ENCODE measurements at places on chromosomes 1 and 21.

- DNase-seq = no peak
These were observed 71.1 kb upstream of the DIRAS3 start for GRCh38 chr1:68121536-68121935.

DNA sequence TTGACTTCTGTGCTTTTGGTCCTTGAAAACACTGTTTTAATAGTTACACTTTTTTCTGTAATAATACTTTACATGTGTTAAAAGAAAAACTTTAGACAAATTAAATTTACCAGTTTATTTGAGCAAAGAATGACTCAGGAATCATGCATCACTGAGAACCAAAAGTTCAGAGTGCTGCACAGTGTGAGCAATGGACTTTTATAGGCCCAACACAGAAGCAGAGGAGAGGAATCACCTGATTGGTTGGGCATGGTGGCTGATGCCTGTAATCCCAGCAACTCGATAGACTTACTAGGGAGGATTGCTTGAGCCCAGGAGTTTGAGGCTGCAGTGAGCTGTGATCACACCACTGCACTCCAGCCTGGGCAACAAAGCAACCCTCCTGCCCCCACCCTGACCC, 29.3 kb downstream of the ZNF648 start:
- DNase-seq = no peak

DNA sequence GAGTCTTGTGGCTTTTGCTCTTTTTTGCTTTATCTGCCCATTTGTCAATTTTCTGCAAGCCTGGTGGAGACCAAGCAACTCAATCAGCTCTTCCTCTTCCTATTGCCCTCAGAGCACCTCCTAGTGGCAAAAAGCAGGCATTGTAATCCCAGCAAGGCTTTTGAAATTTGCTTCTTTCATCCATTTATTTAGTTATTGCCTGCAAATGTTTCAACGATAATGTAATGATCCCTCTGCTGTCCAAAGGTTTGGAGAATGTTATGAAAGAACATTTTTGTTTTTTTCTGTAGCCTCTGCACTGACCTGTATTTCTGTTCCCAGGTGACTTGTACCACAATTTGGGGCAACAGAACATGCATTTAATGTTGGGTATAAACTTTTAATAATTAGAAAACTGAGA, 127.8 kb downstream of the GABPA start:
- no peak for DNase-seq

- no peak for DNase-seq
These were observed 46.6 kb downstream of the PCP4 start for GRCh38 chr21:39913706-39914305.

DNA sequence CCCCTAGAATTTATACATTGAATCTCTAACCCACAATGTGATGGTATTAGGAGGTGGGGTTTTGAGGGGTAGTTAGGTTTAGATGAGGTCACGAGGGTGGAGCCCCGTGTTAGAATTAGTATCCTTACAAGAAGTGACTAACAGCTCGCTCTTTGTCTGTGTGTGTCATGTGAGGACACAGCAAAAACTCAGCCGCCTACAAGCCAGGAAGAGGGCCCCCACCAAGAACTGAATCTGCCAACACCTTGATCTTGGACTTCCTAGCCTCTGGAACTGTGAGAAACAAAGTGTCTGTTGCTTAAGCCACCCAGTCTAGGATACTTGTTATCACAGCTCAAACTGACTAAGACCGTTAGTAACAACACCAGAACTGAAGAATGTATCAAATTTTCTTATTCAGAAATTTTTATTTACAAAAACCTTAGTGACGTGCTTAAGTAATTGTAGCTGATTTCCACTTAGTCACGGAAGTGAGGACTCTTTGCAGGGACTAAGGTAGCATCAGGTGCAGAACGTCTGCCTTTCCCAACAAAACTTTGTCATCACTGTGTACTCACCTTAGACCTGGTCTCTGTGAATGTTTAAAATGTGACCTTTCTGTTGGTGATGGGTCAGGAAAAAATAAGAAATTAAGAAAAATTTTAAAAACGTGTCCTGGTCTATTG, 24.5 kb upstream of the LRRC8C start:
- DNase-seq = no peak

GRCh38 chr1:244248426-244248825, 197.3 kb downstream of the ZBTB18 start:
- DNase-seq = no peak

DNA sequence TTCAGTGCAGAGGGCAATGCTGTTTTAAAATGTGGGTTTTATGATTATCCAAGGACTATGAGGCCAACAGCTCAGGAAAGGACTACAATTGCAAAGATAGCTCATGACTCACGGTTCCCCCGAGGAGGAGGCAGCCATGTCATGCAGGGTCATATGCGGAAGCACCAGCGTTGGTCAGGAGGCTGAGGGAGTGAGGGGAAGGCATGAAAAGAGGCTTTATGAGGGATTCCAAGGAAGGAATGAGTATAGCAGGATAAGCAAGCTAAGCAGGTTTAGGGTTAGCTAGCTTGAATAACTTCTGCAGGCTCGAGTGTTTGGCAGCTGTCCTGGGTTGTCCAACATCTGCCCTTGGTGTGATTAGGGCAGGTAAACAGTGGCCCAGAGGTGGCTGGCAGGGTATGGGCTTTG, 495.1 kb downstream of the SETD4 start:
- DNase-seq = no peak

DNA sequence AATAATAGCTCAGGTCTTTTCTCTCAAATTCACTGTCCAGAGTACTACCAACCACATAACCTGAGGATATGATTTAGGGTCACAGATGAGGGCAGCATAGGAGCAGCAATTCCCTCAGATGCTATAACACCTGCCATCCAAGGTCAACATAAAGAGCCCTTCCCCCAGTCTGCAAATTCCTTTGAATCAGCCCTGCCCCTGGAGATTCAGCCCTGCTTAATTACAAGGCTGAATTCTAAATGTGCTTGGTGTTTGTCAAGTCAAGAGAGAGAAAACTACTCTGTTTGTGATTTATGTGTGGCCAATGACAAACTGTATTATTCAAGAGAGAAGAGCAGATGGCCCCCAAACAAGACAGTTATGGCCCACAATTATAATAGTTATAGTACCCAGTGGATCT, 195.7 kb upstream of the ADGRL2 start:
- no peak for DNase-seq

GRCh38 chr21:44092211-44092610, 15.0 kb upstream of the PWP2 start:
- no peak for DNase-seq

DNA sequence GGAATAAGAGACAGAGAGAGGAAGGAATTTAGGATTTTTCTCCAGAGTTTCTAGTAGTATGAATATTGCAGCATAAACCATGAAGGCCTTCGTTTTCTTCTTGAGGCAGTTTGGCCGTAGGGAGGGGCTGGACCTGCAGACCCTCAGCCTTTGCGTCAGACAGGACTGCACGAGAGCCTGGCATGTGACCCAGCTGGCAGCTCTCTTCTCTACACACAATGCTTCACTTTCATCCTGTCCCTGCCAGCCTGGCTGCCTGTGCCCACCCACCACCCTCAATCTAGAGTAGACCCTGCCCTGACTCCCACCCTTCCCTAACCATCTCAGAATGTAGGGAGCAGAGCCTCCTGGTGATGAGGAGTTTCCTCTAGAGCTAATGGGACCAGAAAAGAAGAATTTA, 1.6 kb downstream of the CA14 start:
- DNase-seq = no peak

- no peak for DNase-seq
These were observed 76.1 kb upstream of the SLC2A1 start for GRCh38 chr1:43034778-43035177.

- no peak for DNase-seq
These were observed 39.4 kb downstream of the CD46 start for GRCh38 chr1:207791290-207791689.

DNA sequence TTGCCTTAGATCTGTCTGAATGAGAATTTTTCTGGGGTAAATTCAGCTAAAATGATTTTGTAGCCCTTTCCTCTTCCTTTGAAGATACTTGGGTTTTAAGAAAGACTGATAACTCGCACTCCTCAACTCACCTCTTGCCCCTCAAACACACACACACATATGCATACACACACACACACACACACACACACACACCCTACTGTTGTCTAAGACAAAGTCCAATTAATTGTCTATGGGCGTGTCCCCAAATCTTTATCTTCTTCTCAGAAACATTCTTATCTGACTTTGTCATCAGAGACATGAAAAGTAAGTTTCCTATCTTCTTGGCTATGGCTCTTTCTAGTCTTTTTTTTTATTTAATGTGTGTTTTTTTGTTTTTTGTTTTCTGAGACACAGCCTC, 36.1 kb upstream of the SMYD2 start:
- no peak for DNase-seq

DNA sequence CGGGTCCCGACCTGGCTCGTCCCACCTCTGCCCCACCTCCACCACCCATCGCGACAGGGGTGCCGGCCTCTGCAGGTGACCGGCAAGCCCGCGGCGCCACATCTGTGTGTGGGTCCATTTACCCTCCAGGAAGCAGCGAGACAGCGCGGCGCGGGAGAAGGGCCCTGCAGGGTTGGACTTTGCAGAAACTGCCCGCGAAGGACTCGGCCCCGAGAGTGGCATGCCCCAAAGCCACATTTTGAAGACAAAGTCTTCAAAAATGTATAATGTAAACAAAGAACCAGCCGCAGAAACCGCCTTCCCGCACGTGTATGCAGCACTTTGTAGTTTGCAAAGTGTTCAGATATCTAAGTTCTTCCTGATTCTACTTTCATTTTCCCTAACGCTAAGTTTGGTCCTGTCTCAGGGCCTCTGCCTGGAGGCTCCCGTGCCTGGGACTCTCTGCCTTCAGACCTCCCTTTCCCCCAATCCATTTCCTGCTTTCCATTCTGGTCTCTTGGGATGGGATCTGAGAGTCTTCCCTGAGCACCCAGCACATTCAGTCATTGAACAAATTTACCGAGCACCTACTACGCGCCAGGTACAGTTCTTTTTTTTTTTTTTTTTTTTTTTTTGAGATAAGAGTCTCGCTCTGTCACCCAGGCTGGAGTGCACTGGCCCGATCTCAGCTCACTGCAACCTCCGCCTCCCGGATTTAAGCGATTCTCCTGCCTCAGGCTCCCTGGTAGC, 524 bp upstream of the TMCO4 start:
- DNase-seq = no peak

- no peak for DNase-seq
These were observed 45.2 kb downstream of the CHD5 start for GRCh38 chr1:6134741-6135510.

DNA sequence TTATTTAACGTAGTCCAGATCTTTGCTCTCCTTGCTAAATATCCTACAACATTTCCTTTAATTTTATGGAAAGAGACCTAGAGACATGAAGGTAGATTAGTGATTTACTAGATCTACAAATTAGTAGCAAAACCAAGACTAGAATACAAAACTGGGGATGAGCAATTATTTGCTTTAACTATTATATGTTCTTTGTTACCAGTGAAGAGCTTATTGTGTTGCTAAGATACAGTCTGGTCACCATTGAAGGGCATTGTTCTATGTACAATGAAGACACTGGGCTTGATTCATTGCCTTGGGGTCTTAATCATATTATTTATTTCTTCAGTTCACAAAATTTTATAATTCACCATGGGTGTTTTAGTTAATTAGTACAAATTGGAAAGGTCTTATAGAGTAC, 88.3 kb downstream of the S1PR1 start:
- peak; percentile 76 for DNase-seq

DNA sequence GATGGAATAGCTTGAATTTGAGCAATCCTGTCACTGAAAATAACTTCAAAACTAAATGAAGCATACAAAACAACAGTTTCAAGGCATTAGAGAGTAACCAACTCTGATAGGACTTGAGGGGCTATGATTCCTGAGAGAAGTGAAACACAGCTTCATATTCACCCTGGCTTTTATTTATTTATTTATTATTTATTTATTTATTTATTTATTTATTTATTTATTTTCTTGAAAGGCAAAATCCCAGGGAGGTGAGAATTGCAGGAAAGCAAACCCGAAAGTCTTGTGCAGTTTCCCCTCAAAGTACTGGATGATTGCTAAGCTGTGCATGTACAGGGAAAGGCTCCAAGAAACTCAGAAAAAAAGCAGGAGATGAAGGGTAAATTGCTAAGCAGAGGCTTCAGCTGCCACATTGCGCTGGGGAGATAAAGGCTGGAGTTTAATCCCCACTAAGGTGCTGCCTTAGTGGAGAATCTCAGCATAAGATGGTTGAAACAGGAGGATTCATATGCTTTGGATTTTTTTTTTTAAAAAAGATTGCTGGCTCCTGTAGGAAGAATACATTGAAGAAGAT, 72.9 kb upstream of the COL24A1 start:
- DNase-seq = no peak

DNA sequence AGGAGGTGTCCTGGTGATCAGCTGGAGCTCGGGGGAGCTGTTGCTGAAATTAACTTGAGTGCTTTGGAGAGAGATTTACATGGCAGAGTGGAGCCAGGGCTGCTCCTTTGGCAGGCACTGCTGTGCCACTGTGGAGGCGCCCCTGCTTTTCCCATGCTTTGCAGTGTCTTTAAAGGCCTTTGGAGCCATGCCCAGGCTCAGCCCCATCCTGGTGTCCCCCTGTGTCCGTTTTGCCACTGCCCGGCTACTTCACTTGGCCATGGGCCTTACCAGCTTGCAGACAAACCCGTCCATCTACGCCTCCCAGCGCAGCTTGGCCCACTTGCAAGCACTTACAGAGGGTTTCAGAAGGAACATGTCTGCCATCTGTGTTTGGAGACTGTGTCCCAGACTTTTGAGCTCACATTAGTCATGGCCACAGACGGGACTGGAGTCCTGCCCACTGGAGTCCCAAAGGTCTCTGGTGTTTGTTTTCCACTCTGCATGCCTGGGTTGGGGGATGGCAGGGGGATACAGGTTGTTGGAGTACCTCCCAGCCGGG, 18.2 kb upstream of the LAMTOR5 start:
- no peak for DNase-seq

GRCh38 chr1:2208309-2209239, 14.0 kb upstream of the FAAP20 start:
- DNase-seq = no peak

DNA sequence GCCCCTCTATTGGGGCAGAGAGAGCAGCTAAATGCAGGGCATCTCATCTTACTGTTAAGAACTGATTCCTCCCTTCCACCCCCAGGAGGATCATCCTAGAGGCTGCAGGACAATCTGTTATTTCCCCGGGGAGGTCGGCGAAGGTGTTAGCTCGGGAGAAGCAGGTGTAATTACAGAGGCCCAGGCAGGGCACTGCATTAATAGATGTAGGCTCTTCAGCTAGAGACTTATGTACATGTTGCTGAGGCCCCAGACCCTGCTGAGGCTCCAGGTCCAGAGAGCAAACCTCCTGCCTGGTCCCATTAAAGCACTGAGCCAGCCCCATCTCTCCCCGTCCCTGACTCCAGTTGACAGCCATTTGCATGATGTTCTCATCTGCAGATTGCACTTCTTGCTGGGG, 320.3 kb upstream of the VAMP3 start:
- no peak for DNase-seq

- DNase-seq = no peak
These were observed 19.1 kb downstream of the SIM2 start for GRCh38 chr21:36717976-36718375.

DNA sequence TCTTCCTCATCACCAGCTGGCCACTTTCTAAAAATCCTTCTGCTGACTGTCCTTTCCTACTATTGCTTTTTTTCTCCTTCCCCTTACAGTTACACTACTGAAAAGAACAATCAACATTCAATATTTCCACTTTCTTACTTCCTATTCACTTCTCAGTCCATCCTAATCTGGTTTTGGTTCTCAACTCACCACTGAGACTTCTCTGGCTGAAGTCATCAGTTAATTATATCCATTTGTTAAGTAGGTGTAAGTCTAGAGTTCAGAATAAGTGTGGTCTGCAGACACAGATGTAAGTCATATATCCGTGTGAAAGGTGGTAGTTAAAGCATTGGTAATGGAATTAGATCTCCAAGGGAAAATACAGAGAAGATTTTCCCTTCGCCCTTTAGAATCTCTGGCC, 21.4 kb downstream of the PEA15 start:
- DNase-seq = no peak

- no peak for DNase-seq
These were observed 38.8 kb upstream of the CTBS start for GRCh38 chr1:84613026-84613425.
